ENCODE measurements at places on chromosomes 4 and X.

DNA sequence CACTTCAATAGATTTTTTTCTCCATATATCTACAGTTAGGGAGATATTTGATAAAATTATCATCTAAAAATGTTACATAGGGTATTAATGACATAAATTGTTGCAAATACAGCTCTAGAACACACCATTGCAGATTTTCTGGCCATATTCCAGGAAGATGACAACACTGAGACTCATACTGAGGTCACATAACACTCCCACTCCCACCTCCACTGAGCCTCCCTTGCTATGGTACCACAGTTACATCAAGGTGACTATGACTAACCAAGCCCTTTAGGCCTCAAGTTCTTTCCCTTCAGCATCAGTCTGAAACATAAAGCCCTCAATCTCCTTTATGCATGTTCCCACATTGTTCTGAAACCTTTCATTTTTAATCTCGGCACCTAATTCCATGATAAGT is 932.0 kb upstream of the IGFBP7 start:
- no peak for DNase-seq

- DNase-seq: peak; percentile 28
Observed at GRCh38 chrX:38664285-38664684, 102.9 kb downstream of the TSPAN7 start.

GRCh38 chrX:30141966-30142365 is 73.4 kb upstream of the MAGEB2 start:
- DNase-seq: peak; percentile 46

GRCh38 chrX:49117581-49117980 is 6.0 kb downstream of the GPKOW start:
- DNase-seq: no peak

DNA sequence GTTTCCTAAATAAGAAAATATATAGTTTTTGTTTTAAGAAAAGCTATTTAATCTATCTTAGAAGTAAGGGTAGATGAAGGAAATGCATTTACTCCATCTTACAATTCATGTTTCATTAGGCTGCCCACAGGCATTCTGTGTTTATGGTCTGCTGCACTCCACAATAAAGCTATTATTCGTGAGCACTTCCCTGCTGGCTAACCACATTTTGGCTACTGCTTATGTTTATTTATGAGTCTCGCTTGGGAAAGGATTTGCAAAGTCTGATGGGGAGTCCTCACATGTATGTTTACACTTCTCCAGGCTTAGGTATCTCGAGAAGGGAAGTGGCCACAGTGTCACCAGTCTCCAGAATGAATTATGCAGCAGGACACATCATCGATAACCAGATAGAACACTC is 260.8 kb upstream of the VCX start:
- no peak for DNase-seq

DNA sequence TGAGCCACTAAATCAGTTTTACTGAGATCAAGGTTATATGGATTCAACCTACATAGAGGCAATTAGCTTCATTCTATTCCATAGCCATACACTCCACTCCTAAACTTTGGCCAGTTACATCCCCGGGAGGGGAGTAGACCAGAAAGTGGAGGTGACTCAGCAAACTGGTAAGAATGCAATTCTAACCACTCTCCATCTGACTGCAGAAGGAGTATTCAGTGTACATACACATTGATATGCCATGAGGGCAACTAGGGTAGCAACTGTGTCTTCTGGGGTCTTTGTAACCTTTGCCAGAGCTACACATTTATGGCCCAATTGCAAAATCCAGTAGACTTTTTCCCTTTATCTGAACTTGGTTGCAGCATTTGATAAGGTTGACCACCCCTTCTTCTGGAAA is 7.6 kb downstream of the SLC25A43 start:
- peak; percentile 47 for DNase-seq

- peak; percentile 24 for DNase-seq
Observed at GRCh38 chr4:183295711-183296110, 24.4 kb downstream of the CLDN22 start.

- no peak for DNase-seq
Observed at GRCh38 chrX:78748846-78749245, 1.3 kb downstream of the LPAR4 start.

- DNase-seq: no peak
Observed at GRCh38 chr4:125710766-125711165, 396.0 kb downstream of the FAT4 start.

DNA sequence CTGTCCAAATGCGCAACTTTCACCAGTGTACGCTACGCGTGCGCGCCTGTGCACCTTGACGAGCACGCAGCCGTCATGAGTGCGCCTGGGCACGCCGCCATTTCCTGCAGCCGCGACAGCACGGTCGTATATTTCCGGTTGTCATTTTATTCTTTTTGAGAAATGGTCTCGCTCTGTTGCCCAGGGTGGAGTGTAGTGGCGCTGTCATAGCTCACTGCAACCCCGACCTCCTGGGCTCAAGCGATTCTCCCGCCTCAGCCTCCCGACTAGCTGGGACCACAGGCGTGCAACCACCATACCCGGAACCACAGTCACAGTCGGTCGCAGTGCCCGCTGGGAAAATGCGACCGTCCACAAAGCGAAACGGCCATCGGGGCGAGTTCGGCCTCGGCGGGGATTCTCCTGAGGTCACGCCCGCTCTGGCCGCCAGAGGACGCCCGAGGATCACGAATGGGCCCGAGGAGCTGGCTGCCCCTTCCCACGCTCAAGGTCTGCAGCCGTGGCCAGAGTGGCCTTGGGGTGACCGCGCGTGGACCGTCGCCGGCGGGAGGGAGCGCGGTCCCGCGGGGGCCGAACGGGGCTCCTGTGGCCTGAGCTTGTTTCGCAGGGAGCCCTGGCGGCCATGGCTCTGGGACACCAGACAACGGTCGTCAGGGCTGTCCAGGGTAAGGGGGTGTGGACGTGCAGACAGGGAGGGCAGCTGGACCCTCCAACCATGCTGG is 23.7 kb upstream of the PNMA3 start:
- DNase-seq: peak; percentile 57

DNA sequence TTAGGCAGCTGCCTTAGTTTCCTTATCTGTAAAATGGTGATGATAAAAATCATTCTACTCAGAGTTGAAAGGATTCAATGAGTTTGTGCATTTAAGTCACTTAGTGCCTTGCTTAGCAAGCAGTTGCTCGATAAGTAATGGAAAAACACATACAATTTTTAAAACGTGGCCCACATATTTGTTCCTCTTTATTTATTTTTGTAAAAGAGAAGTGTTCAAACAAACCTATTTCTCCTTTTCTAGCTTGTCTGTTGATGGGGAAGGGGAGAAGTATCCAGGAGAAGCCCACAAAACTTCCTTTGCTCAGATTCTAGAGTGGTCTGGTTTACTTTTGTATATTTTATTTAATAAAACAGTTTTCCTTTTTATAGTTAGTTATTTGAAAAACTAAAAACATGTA is 3.3 kb upstream of the HPGDS start:
- no peak for DNase-seq

GRCh38 chr4:47444031-47444430 is 19.5 kb downstream of the COMMD8 start:
- no peak for DNase-seq

- peak; percentile 69 for DNase-seq
Observed at GRCh38 chrX:23803931-23804381, 21.0 kb downstream of the SAT1 start.

- no peak for DNase-seq
Observed at GRCh38 chr4:107509615-107510014, 210.4 kb downstream of the PAPSS1 start.

Data from EH (cell line).